ENCODE measurements at places on chromosomes 1 and 21.

- DNase-seq, result no peak
These were observed 7.1 kb upstream of the NAV1 start for GRCh38 chr1:201531551-201532425.

GRCh38 chr1:219573960-219574359 is 38.9 kb downstream of the ZC3H11B start:
- DNase-seq, result no peak

DNA sequence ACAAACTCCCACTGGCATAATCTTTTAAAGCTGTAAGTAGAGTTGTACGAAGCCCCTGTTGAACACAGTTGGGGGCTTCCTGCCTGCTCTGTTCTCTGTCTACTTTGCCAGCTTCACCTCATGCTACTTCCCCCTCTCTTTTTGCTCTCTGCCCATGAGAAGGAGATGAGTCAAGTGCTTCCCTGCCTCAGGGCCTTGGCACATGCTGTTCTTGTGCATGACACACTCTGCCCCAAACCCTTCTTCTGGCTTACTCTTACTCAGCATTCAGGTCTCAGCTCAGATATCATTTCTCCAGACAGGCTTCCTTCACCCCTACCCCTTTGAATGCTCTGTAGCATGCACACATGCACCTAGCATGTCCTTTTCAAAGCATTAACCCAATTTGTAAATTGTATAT is 208.8 kb downstream of the FOXD2 start:
- no peak for DNase-seq

DNA sequence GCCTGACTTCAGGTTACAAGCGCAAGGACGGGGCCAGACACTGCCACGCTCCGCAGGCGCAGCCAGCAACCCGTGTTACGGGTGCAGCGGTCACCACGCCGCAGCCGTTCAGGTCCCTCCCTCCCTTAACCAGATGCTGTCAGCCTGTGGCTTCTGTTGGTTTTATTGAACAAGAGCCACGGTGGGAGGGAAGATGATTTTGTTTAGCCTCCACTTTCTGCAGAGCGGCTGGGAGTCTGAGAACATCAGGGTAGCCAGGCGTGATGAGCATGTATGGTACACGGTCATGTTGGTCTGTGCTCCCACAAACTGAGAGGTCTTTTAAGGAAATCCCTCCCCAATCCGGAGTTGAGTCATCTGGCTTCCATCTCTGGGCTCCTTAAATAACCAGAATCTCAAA is 18.5 kb upstream of the ADARB1 start:
- no peak for DNase-seq

DNA sequence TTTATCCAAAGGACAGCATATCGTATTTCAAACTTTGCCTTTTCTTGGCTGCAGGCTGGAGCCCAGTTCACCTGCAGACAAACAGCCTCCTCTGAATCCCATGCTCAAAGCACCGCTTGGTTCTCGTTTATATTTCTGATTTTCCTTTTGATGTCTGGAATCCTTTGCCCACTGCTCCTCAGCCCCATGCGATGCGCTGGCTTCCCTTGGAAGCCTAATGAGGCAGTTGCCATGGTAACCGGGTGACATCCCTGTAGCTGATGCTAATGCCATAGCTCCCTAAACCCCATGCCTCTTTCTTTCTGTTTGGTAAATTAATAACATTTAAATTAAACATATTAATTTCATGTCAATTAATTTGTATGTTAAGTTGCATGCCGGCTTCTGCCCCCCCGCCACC is 327.1 kb downstream of the PRDM2 start:
- DNase-seq, result no peak

DNA sequence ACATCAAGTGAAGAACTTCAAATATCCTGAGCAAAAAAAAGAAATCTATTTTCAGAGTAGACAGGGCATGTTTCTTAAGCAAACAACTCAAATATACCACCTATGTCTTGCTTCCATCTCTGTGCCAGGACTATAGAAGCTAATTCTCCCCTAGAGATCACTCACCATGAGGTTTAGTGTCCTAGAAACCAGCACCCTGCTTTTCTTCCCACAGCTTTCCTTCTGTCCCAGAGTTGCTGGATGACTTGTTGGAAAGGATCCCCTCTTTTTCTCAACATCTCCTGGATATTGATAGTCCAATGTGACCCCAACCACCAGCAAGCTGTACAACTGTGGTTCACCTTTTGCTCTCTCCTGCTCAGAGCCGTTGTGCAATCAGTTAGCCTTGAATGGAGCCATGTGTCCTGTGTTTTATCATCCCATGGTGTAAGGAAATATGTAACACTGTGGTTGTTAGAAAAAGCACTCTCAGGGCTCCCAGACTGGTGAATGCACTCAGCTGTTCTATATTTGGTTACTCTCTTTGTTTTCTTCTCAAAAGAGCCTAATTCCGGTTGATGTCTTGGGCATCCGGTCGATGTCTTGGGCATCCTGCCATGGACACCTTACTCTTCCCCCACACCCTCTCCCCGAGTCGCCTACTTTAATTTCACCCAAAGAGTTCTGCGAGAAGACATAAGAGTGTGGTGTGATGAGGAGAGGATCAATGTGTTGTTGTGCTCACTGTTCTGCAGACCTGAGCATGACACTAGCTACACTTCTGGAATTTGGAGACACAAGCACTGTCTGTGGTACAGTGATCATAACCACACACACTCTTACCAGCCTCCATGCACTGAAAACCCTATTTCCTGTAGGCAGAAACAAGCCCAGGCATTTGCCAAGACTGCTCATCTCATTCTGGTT is 1.7 kb downstream of the TNFSF4 start:
- DNase-seq, result no peak

GRCh38 chr1:109642626-109643025 is 13.3 kb upstream of the GSTM4 start:
- no peak for DNase-seq

DNA sequence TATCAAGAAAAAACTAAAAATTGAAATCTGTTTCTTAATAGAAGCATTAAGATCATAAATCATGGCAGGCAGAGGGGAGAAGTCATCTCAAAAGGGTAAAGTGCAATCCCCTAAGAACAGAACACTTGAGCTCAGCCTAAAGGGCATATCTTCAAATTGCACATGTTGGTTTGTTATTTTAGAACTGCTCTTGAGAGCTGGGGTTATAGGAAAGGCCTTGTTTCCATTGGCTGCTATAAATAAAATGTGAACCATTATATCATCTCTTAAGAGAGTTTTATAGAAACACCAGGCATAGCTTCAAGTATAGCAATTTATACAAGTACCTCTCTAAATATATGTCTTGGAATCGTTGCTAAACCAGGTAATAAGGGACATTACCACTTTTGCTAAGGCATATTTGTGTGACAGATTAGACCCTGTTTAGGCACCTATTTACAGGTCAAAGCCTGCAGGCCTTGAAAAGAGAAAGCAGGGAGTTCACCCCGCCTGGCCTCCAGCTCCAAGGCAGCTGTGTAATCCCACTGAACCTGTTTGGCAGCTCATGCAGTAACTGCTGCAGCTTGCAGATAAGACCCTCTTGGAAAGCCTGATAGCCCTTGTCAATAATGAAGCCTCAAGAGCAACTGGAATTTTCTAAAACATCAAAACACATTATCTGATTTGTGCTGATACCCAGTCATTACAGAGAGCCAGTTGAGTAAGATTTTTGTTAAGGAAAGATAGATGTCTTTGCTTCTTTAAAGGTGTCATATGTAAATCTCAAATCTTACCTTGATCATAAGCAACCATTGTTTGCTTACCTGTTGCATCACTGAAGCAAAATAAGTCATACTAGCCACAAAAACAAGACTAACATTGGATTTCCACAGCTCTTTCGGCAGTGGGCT is 24.2 kb upstream of the SYDE2 start:
- DNase-seq, result no peak

DNA sequence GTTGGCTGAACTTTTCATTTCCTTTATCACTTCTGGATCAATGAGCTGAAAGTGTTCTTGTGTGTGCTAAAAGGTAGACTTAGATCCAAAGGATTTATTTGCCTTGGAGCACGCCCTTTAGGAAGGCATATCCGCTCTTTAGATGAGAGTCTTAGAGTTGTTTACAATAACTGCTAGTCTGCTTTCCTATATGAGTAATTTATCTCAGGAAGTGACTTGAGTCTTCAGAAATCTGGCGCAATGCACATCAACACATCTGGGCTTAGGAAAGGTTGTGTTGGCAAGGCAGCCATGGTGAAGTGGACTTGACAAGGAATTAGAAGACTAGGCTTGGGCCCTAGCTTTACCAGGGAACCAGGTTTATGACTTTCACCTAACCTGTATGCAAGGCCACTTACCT is 204.1 kb upstream of the PTGFR start:
- no peak for DNase-seq

- DNase-seq, result no peak
These were observed 214.5 kb downstream of the PATJ start for GRCh38 chr1:61956784-61957183.

DNA sequence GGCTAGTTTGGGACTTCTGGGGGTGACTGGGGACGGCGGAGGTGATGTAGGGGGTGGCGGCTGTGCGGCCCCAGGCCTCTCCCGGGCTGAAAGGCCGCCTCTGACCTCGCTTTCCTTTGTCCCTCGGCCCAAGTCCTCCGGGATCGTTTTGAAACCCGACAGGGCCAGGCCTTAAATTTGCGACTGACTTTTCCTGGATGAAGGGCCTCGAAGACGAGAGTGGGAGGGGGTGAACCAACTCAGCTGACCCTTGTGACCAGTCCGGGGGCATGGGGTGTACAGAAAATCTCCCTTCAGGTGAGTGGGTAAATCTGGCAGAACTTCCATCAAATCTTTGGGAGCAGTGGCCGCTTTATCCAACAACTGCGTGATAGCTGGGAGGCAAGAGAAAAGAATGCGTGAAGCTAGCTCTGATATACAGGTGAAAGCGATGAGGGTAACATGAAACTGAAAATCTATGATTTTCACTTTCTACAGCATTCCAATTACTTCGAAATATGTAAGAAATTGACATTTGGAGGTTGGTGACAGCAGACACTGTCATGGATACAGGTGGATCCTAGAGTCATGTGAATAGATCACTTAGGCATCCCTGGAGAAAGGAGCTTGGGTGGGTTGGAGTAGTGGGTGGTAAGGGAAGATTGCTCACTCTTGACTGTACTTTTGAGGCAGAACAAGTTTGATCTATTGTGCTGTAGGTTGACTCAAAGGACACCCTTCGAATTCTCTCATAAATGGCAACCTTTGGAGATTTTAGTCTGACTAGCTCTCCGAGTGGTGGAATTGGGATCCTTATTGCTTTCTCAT is 885 bp downstream of the AHCYL1 start:
- no peak for DNase-seq

DNA sequence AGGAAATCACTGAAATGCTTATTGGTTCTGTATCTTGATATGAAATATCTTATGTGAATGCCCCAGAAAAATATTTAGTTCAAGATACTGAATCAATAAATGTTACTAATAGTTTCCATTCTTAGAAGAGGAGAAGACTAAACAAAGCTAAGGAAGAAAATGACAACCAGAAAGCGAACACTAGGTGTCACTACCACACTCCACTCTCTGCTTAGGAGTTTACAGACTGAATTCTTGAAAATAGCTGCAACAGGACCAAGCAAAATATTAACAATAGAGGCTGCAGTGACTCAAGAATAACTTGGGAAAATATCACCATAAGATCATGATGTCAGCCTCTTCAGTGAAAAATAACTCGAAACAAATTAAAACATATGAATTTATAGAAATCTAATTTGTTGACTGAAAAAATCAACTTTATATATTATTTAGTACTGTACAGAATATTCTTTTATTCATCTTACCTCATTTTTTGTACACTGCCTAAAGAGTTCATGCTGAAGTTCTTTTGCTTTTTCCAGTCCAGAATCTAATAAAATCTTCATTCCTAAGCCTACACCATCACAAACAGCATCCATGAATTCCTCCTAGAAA is 61.6 kb downstream of the KIF14 start:
- DNase-seq, result peak; percentile 39

DNA sequence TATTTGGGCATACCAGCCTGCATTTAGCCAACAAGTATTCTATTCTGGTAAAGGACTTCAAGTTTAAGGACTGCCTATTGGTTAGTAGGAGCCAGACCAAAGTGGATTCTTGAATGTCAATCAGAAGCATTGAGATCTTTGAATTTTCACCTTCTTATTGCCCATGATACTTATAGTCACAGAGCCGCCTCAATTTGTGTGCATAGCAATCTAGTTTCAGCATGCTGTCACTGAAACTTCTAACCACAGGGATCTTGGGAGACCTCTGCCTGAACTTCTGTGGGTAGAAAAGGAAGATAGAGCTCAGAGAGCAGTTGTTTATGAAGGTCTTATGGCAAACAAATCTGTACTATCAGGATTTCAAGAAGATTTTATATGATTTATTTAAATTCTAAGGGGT is 501.4 kb upstream of the USP24 start:
- DNase-seq, result no peak

DNA sequence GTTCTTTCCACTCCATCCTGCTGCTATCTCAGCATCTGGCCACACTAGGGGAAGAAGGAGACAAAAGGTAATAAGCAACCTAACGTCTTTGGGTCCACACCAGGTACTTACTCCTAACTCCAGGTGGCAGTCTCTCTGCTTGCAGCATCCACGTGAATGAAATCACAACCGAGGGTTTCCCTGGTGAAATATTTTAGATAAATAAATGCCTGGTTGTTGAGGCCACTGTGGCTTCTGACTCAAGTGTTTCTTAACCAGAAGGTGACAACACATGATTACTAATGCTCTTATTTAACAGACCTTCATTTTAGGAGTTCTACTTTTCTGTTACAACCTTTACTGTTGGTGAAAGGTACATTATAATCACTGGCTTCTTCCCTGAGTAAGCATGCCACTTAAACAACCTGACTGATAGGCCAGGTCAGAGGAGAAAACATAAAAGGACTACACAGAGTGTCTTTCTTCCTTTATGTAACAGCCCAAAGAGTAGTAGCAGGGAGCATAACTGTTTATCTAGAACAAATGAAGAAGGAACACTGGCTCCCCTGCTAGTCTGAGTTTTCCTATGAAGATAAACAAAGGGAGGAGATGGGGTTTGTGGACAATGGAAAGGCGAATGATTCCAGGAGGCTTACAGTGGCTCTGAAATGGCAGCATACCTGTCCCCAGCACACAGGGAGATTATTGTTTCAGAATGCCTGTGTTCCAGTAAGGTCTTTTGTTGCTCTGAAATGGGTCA is 59.9 kb downstream of the SYT6 start:
- no peak for DNase-seq

DNA sequence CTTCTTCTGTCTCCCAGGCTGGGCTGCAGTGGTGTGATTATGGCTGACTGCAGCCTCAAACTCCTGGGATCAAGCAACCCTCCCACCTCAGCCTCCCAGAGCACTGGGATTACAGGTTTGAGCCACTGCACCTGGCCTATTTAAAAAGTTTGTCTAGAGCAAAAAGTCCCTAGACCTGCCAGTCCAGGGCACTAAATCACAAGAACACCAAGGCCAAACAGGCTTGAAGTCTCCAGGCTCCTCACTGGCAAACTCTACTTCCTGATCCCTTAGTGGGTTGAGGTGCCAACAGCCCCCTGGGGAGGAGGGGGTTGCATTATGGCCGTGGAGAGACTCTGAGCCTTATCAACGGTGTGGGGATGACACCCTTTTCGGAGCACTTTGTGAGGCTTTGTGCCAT is 76.0 kb downstream of the CLIC6 start:
- DNase-seq, result no peak

DNA sequence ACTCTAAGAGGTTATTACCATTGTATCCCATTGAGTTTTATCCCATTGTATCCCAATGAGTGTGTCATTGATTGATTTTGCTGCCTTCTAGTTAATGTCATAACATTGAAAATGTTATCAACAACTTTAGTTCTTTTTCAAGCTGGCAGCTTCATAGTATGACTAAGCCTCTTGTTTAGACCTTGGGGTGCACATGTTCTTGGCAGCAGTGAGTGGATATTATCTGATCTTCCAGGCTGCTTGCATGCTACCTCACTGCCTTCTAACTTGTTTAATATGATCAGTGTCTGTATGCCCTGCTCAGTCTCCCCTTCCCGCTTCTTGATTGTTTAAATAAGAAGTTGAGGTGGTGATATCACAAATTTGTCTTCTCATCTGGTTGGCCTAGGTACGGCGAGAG is 24.6 kb downstream of the NTPCR start:
- no peak for DNase-seq

All from GM13977 (cell line).